ENCODE measurements at places on chromosomes 5 and 9.

GRCh38 chr5:115295777-115296123 lies 704 bp downstream of the CCDC112 start:
- no peak for DNase-seq

DNA sequence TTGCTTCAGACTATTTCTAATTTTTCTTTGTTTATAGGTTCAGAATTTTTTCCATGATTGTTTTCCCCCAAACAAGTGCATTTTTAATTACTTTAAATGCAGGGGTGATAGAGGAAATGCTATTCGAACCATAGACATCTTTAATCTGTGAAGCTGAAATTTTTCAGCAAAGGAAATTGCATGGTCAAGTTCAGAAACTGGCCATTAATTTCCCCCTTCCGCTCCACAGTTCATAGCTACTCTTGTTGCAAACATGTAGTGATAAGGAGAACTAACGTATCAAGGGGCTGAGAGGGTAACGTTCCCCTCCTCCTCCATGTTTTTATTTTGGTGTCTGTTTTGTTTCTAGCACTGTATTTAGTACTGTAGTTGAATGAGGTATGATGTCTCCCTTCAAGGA lies 3.4 kb upstream of the ROPN1L start:
- no peak for DNase-seq

- no peak for DNase-seq
Measured at GRCh38 chr5:157961176-157961575, 102.2 kb upstream of the CLINT1 start.

DNA sequence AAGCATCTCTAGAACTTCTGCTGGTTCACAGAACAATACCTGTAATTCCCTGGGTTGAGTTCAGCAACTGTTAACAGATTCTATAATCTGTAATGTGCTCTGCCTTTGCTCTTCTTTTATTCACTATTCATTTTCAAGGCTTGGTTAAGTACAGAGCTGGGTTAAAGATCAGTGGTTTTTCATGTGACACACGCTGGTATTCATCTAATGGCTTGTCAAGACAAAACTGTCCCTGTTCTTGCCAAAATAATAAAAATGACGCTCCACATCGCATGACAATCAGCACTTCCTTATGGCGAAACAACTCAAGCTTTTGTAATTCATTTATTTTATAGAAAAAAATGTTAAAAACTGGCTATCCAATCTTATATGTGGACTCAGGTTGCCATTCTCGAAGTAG lies 137.9 kb downstream of the BNC2 start:
- no peak for DNase-seq

Data from tongue (tissue), 3 donors.